Fibroblast of skin of left quadriceps (primary cell): ENCODE measurements at places on chromosomes 11 and 22.
A peak's percentile ranks its signal among the peaks of the same experiment; 100 is the strongest.

DNA sequence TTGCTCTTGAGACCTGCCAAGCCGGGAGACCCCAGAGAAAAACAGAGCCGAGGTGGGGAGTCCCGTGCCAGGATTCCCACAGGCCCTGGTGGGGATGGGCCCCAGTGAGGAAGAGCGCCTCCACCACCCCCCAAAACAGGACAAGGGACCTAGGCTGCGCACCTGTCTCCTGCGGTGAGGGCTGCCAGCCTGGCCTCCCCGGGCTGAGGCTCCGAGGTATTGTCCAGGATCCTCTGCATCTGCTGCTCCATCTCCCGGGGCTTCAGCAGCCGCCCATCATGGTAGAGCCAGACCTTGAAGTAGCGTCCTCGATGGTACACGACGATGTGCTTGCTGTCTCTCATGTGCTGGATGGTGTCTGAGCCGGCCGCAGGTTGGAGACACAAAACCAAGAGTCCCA, 33.3 kb upstream of the TESMIN start:
- DNase-seq: no peak

DNA sequence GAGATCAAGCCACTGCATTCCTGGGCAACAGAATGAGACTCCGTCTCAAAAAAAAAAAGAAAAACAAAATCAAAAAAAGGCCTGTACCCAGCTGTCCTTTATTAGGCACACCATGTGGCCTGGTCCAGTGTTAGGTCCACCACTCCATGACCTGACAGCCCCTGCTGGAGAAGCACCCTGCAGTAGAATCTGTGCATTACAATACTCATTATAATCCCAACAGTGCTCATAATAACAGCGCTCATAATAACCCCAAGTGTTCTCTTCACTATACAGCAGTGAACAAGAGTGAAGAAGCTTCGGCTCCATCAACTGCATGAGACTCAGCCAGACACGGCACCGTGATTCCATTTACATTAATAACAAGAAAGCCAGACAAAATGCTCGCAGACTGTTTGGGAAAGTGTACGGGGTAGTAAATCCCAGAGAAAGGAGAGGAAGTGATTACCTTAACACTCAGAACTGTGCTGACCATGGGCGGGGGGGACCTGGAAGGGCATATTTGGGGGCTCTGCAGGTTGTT, 8.9 kb upstream of the EHD1 start:
- DNase-seq: no peak

GRCh38 chr22:41914611-41915034, 251 bp downstream of the SHISA8 start:
- DNase-seq: no peak

DNA sequence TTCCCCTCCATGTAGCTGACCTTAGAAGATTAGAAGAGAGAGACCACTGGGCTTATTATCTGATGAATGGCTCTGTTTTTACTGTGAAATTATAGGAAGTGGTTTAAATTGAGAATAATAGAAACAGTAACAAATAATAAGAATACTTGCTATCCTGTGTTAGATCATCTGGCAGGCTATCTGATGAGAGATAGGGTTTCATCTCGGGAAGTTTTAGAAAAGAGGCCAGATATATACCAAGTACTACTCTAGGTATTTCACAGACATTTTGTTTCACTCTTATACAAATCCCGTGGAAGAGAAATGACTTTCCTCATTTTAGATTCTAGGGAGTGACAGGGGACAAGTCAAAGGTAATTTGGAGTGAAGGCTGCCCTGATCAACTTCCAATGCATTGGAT, 198.4 kb downstream of the MAML2 start:
- no peak for DNase-seq

DNA sequence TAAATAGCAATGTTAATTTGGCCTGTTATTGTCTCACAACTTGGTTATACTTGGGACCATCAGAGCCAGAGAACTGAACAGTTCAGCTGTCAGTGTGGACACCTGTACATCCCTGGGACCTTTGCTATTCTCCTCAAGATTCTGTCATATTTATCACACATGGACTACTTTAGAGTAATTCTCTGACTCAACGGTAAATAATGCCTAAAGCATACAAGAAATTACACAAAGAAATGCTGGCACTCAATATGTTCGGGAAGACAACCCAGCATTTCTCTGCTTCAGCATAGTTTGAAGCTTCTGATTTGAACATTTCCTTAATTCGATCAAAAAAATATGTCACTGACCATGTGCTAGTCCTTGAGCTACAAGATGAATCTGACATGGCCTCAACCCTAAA, 34.6 kb upstream of the MMP13 start:
- no peak for DNase-seq

- no peak for DNase-seq
These were observed 106.6 kb downstream of the ME3 start for GRCh38 chr11:86565801-86566312.

- DNase-seq: no peak
These were observed 33.9 kb downstream of the MMP20 start for GRCh38 chr11:102591160-102591718.

DNA sequence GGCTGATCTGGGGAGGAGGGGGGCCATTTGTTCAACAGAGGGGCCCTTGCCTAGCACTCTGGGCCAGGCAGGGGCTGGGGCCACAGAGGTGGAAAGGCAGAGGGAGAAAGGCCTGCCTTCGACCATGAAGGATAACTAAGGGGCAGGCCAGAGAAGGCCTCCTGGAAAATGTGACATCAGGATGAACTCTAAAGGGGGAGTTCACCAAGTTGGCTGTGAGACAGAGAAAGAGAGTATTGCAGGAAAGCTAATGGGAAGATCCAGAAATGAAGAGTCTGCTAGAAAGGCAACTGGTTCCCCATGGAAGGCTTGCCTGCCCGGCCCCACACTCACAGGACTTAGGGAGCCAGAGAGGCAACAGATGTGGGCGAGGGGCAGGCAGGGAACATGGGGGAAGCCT, 16.3 kb downstream of the CSNK1E start:
- no peak for DNase-seq

- DNase-seq: no peak
These were observed 48.8 kb upstream of the HSD17B12 start for GRCh38 chr11:43631732-43632131.

GRCh38 chr22:32852395-32853251, 51.1 kb downstream of the TIMP3 start:
- DNase-seq: no peak

DNA sequence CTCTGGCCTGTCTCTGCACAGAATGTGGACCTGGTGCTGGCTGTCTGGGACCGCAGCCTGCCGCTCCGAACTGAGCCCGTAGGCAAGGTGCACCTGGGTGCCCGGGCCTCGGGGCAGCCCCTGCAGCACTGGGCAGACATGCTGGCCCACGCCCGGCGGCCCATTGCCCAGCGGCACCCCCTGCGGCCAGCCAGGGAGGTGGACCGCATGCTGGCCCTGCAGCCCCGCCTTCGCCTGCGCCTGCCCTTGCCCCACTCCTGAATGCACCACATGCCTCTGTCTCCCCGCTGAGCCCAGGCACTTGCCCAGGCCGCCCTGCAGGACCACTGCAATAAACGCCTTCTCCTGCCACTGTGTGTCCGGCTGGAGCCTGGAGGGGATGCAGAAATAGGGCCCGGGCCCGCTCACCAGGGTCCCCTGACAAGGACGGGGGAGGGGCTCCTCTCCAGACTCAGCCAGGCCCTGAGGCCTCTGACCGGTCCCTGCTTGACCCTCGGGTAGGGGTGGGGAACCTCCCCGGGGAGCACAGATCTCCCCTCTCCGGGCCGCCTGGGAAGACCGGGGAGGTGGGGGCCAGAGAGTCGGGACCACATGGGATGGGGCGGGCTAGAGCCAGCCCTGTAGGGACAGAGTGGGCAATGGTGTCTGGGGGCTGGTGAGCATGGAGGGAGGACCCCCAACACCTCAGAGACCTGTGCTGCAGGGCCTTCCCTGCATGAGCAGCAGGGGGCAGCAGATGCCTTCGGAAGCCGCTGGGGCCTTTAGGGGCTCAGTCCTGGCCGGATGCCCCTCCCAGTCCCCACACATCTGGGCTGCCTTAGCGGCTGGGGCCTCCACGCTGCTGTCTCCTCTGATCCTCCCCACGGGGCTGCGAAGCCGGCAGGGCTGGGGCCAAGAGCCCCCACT, 1.4 kb upstream of the TNNI2 start:
- DNase-seq: peak; percentile 27

DNA sequence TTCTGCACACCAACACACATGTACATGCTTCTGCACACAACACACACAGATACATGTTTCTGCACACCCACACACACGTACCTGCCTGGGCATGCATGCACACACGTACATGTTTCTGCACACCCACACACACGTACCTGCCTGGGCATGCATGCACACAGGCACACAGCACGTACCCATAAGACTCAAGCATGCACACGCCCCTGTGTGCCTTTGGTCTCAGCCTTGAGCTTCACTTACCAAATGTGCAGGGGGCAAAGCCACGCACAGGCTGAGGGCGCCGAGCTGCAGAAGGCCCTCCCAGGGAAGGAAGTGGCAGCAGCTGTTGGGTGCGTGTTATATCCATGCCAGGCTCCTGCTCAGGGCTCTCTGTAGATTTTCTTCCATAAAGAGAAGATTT, 34.7 kb upstream of the SMIM38 start:
- no peak for DNase-seq

- no peak for DNase-seq
These were observed at the start of gene OR4D11 for GRCh38 chr11:59503276-59503675. Gene OR4D11, plus strand, starts transcription at chr11:59503576. Its CDS starts 0 bp downstream, at chr11:59503576.

GRCh38 chr11:20059587-20060021, 100.7 kb downstream of the DBX1 start:
- DNase-seq: no peak

DNA sequence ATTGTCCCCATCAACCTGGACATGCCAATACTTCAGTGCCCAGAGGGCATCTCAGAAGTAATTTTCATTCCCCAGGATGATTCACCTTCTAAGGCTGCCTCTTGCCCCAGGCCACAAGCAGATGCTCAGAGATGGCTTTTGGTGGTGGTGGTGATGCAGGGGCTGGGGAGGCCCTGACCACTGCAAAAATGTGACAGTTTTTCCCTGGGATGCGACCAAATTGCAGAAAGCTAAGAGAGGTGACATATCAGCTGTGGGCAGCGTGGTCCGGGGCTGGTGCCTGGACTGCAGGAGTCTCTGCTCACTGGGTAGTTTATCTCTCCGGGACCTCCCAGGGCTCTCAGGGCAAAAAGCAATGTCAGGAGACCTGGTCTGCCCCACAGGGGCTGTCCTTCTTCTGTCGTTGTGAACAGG, 39.7 kb upstream of the ACCSL start:
- no peak for DNase-seq

DNA sequence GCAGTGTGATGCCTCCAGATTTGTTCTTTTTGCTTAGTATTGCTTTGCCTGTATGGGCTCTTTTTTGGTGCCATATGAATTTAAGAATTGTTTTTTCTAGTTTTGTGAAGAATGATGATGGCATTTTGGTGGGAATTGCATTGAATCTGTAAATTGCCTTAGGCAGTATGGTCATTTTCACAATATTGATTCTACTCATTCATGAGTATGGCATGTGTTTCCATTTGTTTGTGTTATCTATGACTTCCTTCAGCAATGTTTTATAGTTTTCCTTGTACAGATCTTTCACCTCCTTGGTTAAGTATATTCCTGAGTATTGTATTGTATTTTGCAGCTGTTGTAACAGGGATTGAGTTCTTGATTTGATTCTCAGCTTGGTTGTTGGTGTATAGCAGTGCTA, 18.3 kb upstream of the ZBED5 start:
- DNase-seq: no peak

DNA sequence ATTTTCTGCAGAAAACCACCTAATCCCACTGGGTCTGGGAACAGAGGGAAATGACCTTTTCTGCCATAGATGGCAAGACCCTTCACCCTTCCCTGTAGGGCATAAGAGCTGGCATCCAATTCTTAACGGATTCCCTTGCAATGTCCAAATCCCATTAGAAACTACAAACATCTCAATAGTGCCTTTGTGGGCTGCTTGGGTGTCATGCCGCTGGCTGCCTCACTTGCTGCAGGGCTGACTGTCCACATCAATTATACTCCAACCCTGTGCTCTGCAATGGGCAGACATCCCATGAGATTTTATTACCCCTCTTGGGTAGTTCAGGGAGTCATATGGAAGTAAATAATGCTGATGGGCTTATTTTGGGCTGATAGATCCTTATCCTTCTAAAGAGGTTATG, 7.3 kb downstream of the GRAP2 start:
- no peak for DNase-seq

GRCh38 chr22:27135031-27135981, 477.9 kb downstream of the MIAT start:
- peak; percentile 79 for DNase-seq

DNA sequence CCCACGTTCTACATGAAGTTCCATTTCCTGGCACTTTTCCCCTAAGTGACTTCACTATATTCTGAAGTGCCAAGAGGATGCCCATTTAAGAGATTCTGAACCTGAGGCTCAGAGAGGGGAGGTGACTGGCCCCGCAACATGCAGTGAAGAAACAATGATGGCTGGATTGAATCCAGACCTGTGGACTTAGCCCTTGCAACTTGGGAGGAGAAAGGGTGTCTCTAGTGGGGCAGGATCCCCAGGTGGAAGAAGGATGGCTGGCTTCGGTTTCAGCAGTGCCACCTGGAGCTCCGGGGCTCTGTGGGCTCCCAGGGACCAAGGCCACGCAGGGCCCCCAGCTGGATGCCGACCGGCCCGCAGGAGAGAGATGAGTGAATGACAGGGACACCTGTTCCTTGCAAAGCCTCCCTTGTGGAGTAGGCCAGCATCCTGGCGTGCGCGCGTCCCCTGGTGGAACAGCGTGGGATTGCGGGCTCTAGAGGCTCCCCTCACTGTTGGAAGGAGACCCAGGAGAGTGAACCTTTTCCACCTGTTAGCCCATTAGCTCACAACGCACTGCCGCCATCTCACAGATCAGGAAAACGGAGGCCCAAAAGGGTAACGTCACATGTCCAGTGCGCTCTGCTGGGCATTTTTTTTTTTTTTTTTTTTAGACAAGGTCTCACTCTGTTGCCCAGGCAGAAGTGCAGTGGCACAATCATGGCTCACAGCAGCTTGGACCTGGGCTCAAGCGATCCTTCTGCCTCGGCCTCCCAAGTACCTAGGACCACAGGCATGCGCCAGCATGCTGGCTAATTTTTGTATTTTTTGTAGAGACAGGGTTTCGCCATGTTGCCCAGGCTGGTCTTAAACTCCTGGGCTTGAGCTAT, 104.7 kb downstream of the KIAA1671 start:
- DNase-seq: no peak

DNA sequence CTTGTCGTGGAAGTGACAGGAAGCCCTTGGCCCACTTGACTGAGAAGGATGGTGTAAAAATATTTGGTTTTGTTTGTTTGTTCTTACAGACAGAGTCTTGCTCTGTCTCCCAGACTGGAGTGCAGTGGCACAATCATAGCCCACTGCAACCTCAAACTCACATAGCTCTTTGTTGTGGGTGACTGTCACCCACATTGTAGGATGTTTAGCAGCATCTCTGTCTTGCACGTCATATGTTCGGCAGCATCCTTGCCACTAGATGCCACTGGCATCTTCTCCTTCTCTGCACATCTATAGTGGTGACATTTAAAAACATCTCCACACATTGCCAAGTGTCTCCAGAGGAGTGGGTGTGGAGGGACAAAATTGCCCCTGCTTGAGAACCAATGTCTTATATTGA, 56.8 kb downstream of the PRR5L start:
- no peak for DNase-seq

- DNase-seq: no peak
These were observed 70.2 kb downstream of the TP53I11 start for GRCh38 chr11:44880511-44880910.
